Stimulated activated CD8-positive, alpha-beta memory T cell treated with anti-CD3 and anti-CD28 coated beads, Interleukin-15, amount 100 ng/mL, for 4 hours (primary cell): ENCODE measurements at places on chromosomes 5 and 9.

DNA sequence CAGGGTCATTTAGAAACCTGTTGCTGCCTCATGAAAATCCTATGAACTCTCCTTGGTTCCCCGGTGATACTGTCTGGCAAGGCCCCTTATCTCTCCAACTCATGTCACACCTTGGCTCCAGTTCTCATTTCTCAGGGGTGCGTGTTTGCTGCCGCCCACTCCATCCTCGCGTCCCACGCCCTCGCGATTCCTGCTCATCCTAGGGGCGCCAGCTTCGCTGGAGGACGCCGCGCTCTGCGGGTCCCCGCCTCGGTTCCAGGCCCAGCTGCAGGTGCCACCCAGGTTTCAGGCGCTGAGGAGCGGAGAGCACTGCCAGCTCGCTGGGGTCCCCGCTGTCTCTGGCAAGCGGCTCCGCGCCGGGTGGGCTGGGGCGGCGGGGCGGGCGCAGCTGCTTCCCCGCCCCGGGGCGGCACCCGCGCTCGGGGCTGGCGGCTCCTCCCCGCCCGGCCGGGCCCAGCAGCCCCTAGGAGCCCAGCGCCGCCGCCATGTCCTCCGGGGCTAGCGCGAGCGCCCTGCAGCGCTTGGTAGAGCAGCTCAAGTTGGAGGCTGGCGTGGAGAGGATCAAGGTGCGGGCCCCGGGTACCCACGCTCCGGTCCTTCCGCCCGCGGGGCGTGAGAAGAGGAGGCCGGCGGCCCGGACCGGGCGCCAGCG, at the start of gene GNG10:
Gene GNG10, plus strand, starts transcription at position 456 of the 652 bp plus-strand sequence. Its CDS starts 30 bp downstream, at position 486.
- peak; percentile 61 for DNase-seq

DNA sequence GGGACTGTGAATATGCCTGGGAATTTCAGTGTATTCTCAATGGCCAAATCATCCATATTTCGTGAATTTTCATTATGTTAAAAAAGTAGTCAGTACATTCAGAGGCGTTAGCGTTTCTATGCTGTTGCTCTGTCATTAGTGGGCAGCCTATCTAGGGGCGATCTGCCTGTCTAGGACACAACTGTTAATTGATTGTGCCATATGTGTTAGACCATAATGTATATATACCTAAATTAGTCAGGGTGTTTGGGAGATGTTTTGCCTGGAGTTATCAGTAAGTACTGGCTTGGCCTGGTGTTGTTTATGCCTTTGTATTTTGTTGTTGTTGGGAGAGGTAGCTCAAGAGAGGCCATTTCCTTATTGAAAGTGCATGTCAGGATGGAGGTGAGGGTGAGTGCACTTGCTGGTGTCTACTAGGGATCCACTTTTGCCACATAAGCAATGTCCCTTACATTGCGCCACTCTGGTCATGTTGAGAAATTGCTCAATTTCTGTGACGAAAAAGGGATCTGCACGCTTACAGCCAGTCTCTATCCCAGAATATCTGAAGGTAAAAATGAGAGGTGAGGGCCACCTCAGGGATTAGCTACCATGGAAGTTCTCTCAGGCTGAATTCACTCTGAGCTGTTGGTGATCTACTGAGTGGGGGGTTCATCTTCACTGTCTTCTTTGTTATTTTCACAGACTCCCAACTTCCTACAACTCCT, 123.3 kb downstream of the ST8SIA4 start:
- no peak for DNase-seq

- no peak for DNase-seq
Observed at GRCh38 chr9:4829969-4830368, 37.2 kb downstream of the RCL1 start.

GRCh38 chr9:36677611-36678010, 104.9 kb downstream of the MELK start:
- no peak for DNase-seq
